ENCODE measurements at places on chromosomes 7 and 10.

GRCh38 chr7:40782836-40783235 lies 648.0 kb downstream of the SUGCT start:
- peak; percentile 20 for DNase-seq

DNA sequence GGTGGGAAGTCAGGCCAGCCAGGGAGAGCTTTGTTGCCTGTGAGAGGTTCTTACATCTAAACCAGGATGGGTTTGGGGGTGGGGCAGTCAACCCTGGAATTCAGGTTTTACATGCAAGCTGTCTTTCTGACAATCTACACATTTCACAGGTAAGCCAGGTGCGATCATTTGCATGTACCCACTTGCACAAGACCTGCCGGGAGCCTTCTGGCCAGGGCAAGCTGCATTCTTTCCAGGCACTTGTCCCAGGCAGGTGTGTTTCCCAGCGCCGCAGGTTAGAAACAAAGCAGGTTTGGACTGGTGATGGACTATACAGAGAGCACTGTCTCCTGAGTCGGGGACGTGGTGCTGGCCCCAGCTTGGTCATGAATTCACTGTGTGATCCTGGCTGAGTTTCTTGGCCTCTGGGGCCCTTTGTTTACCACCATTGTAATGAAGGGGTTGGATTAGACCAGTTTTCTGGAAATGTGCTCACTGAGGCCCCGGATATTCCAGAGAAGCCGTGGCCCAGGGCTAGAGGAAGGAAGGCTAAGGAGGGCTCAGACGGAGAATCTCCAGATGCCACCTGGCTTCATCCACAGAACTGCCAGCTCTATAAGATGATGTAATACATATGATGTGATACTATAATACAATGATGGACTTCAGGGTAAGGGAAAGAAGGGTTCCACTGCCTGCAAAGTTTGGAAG lies 205.2 kb upstream of the SVIL start:
- DNase-seq: no peak

DNA sequence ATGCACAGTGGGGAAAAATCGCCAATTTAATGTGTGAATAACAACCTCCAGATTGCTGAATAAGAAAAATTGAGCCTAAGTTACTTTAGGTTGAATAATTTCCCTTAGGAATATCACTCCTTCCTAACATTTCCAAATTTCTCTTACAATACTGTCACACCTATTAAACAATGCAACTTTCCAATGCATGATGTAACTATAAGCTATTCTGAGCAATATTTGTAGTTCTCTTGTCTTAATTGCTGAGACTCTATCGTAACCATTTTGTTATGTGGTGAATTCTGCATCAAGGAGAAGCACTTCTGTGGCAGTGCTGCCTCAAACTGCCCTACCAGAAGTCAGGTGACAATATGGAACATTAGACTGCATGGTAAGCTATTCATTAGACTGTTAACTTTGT lies 386.7 kb upstream of the LRRN3 start:
- DNase-seq: no peak

DNA sequence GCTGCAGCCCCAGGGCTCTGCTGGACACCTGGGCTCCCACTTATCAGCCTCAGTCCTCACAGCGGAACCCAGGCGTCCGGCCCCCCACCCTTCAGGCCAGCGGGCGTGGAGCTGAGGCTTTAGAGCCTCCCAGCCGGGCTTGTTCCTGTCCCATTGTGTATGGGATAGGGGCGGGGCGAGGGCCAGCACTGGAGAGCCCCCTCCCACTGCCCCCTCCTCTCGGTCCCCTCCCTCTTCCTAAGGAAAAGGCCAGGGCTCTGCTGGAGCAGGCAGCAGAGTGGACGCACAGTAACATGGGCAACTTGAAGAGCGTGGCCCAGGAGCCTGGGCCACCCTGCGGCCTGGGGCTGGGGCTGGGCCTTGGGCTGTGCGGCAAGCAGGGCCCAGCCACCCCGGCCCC lies 2.7 kb downstream of the NOS3 start:
- DNase-seq: no peak

DNA sequence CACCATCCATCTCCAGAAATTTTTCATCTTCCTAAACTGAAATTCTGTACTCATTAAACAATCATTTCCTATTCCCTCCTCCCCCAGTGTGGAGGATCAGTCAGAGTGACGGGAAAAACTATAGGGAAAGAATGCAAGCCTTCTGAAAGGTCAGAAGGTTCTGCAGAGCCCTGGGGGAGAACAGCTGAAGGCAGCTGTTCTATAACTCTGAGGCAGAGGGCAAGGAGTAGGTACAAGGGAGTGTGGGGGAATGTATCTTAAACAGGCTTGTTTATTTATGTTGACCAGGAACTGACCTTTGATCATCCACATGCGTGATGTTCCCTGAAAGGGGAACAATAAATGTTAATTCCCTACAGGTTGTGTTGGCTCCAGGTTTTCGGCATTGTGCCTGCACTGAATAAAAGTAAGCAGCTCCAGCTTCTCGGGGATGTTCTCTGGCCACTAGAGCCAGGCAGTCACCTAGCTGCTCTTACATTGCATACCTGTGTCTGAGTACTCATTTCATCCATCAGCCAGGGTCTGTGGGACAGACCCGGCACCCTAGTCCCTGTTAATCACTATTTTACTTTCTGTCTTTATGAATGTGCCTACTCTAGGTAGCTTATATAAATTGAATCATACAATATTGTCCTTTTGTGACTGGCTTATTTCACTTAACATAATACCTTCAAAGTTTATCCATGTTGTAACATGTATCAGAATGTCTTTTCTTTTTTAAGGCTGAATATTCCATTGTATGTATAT lies 5.8 kb downstream of the IFIT1 start:
- peak; percentile 60 for DNase-seq

GRCh38 chr7:148304456-148304855 lies 286.1 kb upstream of the C7orf33 start:
- DNase-seq: no peak

- no peak for DNase-seq
These were observed 382.0 kb downstream of the SFMBT2 start for GRCh38 chr10:7028809-7029166.

- peak; percentile 52 for DNase-seq
These were observed 2.4 kb downstream of the ZMIZ2 start for GRCh38 chr7:44750921-44751571.

DNA sequence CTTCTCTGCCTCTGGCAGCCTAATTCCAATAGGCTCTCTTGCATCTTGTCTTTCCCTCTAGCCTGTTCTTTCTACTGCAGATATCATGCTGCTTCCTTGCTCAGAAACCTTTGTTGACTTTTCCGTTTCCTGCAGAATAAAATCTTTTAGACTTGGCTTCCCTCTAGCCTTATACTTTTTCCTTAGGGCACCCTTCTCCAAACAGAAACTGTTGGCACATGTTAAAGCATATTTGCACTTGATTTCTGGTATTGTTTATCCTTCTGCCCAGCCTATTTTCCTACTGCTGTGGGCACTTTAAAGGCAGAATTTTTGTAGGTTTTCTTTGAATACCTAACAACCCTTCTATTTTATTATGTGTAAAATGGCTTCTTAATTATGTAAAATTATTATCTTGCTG lies 4.6 kb downstream of the GNAI1 start:
- DNase-seq: no peak

DNA sequence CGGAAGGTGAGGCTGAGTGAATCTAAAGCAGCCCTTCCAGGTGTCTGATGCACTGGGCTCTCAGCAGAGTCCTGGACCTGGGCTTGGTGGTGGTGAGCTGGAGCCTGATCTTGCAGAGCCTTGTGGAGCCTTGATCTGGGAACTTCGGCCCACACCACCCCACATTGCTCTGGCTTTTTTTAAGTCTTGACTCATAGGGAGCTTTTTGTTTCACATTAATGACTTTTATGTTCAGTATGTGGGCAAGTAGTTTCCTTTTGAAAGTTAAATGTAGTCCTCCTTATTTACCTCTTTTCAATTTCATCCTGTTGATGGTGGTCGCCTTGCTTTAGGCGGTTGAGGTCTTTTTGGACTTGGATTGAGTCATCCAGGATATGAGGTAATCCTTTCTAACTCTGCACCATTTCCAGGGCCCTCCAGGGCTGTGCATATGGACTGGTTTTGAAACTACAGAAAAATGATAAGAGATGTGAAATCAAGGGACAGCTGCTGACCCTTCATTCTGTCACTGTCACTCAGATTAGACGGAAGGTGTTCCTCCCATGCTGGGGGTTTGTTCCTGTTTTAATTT lies 2.9 kb upstream of the NRAP start:
- DNase-seq: peak; percentile 60

- DNase-seq: no peak
These were observed 35.2 kb downstream of the PPIF start for GRCh38 chr10:79382491-79382941.

- DNase-seq: no peak
These were observed 7.8 kb downstream of the RPS24 start for GRCh38 chr10:78041170-78042057.

DNA sequence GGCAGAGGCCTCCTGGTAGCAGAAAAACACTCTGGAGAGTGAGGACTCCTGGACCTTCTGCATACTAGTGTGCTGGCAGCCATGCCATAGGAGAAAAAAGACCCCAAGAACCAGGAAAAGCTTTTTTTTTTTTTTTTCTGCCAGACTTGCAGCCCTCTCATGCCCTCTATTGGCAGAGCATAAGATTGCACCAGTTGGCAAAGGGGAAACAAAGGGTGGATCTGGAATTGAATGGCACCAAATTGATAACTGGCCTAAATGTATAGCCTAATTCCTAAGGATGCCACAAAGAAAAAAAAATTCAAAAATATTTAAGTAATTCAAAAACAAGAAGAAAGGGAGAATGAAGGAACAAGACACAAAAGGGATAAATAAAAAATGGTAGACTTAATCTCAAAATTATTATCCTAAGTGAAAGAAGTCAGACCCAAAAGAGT lies 112.5 kb upstream of the GHITM start:
- DNase-seq: peak; percentile 1

GRCh38 chr7:128902761-128903585 lies 7.5 kb downstream of the KCP start:
- DNase-seq: peak; percentile 8

- DNase-seq: no peak
These were observed 62.7 kb upstream of the STK17A start for GRCh38 chr7:43520201-43520600.

DNA sequence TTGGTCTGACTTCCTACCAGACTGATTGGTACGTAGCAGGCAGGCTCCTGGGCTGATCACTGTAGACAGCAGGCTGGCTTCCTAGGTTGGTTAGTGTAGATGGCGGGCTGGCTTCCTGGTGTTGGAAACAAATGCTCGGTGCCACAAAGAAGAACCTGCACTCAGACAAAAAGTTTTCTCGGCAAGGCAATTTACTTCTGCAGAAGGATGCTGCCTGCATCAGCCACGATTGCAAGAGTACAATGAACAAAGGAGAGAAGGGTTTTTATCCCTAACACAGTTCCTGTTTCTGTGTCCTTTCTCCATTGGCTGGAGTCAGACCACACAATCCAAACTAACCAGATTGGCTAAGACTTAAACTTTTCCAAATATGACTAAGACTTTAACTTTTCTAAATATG lies 123.6 kb upstream of the PPP2R2D start:
- no peak for DNase-seq

DNA sequence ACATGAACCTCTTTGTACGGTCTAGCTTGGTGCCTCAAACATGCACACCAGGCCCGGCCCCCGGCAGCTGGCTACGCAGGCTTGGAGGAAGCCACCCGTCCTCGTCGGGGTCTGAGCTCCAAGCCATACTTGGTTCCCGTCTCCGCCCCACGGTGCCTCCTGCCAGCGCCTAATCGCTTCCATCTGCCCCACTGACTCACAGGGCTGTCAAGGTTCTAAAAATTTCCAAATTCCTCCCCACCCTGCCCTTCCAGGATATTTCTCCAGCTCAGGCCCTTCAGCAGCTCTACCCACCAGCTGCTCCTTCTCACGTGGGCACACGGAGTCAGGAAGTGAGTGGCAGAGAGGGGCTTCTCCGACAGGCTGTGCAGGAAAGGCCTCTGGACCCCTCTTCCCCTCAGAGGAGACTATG lies 38.8 kb downstream of the TMEM270 start:
- DNase-seq: peak; percentile 77

DNA sequence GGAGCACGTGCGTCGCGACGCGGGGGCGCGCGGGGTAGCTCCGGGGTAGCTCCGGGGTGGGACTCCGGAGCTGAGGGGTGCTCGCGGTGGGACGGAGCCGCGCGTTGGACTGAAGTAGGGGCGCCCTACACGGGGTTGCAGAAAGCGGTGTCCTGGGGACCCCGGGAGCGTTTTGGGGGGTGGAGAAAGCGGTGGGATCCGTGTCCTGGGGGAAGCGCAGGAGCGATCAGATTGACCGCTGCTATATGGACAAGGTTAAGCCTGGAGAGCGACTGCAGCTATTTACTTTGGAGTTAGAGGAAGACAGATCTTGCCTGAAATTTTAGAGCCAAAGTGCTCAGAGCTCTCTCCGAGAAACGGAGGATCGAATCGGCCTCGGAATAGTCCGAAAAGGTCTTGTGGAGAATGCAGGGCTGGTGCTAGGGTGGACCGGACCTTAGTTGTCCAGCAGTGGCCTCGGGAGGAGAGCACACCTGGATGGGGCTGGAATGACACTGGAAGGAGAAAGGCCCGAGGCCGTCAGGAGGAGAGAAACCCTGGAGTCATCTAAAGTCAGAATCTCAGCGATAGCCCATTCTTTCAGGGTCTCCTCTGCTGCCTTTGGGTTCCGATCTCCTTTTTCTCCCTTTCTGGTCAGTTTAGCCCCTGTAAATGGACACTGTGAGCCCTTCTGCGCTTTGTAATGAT lies 564 bp downstream of the PDSS1 start:
- no peak for DNase-seq

DNA sequence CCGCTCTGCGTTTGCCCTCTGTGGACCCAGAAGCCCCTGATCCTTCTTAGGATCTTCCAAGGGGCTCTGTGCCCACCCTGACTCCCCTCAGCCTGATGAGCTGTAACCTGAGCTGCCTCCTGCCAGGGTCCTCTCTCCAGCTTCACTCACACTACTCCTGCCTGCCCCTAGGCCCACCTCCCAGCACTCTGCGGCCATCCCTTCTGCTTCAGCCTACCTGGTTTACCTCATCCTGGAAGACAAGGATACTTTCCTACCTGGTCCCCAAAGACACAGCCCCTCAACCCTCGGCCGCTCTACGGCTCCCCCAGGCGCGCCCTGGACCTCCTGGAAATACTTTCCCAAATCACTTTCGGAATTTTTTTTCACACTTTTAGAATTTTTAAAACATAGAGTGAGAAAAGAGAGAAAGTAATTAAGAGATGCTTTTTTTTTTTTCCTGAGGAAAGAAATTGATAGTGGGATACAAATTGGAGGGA lies 6.4 kb upstream of the ZNF862 start:
- DNase-seq: no peak

GRCh38 chr10:44976352-44977198 lies 2.0 kb downstream of the DEPP1 start:
- no peak for DNase-seq

Measured in IMR-90 (cell line).